GM04504 (cell line): ENCODE measurements at places on chromosomes 4 and X.

GRCh38 chr4:7803992-7804755 lies 135.5 kb downstream of the AFAP1 start:
- DNase-seq, result no peak

DNA sequence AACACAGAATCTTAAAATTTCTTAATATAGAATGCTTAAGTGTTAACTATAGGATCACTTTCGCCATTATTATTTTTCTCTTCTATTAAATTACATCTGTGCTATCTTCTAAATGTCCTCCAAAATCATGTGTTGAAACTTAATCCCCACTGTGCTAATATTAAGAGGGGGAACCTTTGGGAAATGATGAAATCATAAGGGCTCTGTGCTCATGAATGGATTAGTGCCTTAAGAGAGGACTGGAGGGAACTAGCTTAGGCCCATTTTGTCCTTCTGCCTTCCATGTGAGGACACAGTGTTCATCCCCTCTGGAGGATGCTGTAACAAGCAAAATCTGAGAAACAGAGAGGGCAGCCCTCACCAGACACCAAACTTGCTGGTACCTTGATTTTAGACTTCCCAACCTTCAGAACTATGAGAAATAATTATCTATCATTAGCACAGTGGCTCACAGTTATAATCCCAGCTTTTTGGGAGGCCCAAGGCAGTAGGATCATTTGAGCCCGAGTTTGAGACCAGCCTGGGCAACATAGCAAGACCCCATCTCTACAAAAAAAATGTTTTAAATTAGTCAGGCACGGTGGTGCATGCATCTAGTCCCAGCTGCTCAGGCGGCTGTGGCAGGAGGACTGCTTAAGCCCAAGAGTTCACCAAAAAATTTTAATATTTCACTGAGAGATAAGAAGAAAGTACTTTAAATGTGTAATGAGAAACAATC lies 26.3 kb downstream of the KLHL8 start:
- no peak for DNase-seq

DNA sequence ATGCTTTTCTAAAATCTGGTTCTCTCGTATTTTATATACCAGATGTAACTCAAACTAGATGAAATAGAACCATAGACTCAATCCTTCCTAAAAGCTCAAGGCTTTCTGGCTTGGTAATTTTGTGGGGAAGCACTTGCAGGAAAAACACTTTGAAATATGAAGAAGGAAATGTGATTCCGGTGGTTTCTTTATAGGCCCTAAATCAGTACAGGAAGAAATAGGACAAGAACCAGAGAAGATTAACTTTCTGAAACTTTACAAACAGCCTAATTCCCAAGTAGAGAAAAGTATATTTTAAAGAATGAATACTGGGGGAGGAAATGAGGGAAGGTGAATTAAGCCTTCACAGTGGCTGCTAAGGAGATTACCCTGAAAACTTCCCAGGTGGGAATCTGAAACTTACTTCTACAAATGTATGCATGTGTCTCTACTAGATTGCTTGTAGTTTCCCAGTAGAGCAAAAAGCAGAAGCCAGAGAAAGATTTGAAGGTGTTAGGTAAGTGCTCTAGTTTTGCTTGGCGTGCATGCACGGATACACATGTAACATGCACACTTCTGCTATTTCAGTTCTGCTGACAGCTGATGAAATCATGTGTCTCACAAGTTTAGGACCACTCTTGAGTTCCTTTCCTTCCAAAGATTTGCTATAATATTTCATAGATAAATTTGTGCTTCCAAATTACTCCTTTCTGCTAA lies 92.1 kb downstream of the AFF1 start:
- no peak for DNase-seq

GRCh38 chrX:6930307-6930849 lies 217.1 kb upstream of the STS start:
- DNase-seq, result no peak

GRCh38 chr4:100842856-100843255 lies 325.0 kb upstream of the EMCN start:
- no peak for DNase-seq

- no peak for DNase-seq
Measured at GRCh38 chrX:107935664-107936433, 46.3 kb downstream of the TEX13B start.

GRCh38 chrX:44997282-44997812 lies 124.4 kb downstream of the KDM6A start:
- DNase-seq, result no peak

DNA sequence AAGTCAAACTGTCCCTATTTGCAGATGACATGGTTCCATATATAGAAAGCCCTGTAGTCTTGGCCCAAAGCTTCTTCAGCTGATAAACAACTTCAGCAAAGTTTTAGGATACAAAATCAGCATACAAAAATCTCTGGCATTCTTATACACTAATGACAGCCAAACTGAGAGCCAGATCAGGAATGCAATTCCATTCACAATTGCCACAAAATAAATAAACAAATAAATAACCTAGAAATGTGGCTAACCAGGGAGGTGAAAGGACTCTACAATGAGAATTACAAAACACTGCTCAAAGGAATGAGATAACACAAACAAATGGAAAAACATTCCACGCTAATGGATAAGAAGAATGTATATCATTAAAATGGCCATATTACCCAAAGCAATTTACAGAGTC lies 52.9 kb upstream of the CXCL8 start:
- no peak for DNase-seq

DNA sequence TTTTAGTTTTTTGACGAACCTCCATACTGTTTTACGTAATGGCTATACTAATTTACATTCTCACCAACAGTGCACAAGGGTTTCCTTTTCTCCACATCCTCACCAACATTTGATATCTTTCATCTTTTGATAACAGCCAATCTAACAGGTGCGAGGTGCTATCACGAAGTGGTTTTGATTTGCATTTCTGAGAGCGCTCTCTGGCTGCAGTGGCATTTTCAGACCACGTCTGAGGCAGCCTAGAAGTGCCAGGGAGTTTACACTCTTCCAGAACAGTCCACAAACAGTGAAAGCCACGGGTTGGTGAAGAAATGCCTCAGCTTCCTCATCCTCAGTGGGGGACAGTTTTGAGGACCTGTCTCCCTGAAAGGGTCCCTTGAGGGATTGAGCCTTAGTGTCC lies 471.0 kb downstream of the BCOR start:
- DNase-seq, result no peak

- no peak for DNase-seq
Measured at GRCh38 chr4:61200187-61200915, at the start of gene ADGRL3. TSS of gene ADGRL3 (plus strand) at chr4:61200326.
